ENCODE measurements at places on chromosomes 12 and 14.

GRCh38 chr14:41718477-41719166, 111.9 kb downstream of the LRFN5 start:
- DNase-seq = no peak

DNA sequence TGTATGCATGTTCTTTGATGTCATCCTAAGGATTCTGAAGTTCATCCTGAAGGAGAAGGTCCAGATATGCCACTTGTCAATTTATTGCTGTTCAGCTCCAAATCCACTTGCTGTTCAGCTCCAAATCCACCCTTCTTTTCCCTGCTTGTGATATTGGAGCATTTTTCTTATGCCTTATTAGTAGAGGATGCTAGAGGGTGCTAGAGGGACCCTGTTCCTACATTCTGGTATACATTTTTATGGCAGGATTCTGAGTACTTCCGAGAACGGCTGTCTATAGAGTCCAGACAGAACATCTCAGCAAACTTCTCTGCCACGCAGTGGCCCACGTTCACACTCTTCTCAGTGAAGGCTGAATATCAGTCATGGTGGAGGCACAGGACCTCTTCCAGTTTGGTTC, 406.7 kb downstream of the NOVA1 start:
- DNase-seq = no peak

- DNase-seq = no peak
Measured at GRCh38 chr12:123533672-123534643, at the start of gene RILPL1. TSS of gene RILPL1 (minus strand) at chr12:123533719. CDS start at chr12:123533482, 237 bp downstream.

GRCh38 chr14:39562175-39562574, 129.9 kb upstream of the FBXO33 start:
- no peak for DNase-seq

- DNase-seq = no peak
Measured at GRCh38 chr14:21069388-21070082, 569 bp upstream of the ARHGEF40 start.

DNA sequence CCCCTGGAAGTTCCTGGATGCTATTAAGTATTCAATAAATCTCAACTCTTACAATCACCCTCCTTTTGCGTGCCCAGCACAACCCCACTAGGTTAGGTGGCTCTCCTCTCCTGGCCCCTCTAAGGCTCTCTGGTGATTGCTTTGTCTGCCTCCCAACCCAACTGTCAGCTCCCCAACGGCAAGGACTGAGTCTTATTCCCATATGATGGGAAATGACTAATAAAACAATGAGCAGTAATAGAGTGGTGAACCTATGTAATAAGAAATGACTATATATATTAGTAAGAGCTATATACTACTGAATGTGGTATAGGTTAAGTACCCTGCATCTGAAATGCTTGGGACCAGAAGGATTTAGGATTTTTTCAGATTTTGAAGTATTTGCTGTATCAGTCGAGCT, 8.1 kb downstream of the APPL2 start:
- no peak for DNase-seq

DNA sequence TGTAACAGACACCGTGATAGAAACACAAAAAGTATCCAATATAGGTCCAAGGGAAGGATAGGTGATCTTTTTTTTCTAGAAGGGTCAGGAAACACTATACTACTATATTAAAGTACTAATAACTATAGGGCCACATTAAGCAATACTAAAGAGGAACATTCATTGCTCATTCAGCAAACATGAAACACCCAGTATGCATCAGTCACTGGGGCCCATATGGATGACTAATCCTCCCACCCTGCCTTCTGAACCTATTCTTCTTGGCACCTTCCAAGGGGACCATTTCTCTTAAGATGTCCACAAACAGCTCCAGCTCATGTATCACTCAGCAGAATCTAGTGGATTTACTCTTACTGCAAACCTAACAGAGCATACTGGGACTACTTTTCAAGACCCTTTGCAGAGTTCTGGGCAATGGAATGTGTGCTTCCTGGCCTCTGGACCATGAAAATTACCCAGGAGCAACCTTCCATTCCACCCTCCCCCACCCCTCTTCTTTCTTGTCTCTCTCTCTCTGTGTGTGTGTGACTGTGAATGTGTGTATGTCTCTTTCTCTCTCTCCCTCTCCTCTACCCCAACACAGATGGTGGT, 187.9 kb downstream of the EPS8 start:
- peak; percentile 93 for DNase-seq
